Pericardium fibroblast (primary cell): ENCODE measurements at places on chromosomes 1 and 21. TPM values are rescaled to one million over a fixed set of nuclear protein-coding genes. Genes with fewer than 3 reads are reported as not detected.

The SYT11 gene
- total RNA-seq: 6.5 and 6.8 TPM in 2 replicates

The PTPN22 gene
- 0.34 TPM in 1 of 2 replicates, not detected in the other for total RNA-seq

The C1QC gene
- total RNA-seq: not detected in 2 replicates

The KIRREL1 gene
- total RNA-seq: 112 and 124 TPM in 2 replicates

The S100A5 gene
- not detected in 2 replicates for total RNA-seq
